KBM-7 (cell line): ENCODE measurements at places on chromosomes 2 and 18.

GRCh38 chr2:185441486-185442005 is 297.1 kb upstream of the FSIP2 start:
- no peak for DNase-seq

DNA sequence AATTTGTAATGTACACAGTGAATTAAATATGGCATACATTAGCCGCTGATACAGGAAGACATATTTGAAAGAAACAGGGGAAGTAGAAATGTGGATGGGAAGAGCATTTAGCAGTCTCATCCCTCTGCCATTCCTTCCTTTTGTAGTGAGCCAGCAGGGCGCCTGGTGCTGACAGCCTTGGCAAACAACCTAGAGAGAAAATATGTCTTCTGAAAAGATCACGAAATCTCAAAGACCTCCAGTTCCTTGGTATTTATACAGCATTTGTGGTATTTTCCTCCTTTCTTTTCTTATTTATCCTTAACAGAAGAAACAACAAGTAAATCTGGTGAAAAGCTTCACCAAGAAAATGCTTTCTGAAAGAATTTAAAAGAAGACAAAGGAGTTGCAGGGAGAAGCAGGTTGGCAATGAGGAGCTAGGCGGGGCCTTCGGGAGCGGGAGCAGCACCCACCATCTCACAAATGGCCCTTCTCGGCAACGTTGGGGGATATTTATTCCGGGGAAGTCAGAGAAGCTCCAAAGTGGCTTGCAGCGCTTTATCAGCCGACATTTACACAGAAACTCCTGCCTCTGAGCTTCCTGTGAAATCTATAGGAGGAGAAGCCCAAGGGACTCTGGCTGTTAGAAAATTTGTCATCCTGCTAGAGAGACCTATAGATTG is 406.1 kb upstream of the NRP2 start:
- DNase-seq, result no peak

DNA sequence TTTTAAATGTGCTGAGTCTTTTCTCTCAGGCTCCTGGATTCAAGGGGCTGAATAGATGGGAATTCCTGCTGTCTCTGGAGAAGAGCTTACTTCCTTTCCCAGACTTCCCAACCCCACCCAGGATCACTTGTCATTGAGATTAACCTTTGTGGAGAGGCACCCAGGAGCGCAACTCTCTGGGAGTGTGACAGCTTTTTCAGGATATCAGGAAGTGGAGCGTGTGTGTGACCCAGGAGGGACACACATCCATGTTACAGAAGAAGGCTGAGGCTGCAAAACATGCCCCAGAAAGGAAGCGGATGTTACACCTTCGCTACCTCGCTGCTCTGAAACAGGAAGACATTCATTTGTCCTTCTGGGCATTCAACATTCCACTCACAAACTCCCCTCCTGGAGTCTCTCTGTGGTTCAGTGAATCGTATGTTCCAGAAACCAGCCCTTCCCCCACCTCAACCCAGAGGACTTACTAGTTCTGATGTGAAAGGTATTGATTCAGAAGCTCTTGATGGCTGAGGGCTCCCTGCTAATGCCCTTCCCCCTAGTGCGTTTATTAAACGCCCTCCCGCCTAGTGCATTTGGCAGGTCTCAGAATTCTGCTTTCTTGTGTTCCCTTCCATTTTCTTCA is 523.9 kb downstream of the TNS1 start:
- DNase-seq, result no peak

GRCh38 chr2:171524018-171524401 is 1.7 kb downstream of the CYBRD1 start:
- DNase-seq, result no peak

GRCh38 chr2:236693531-236693930 is 123.9 kb downstream of the ACKR3 start:
- no peak for DNase-seq

- DNase-seq, result no peak
These were observed 15.2 kb downstream of the TSPYL6 start for GRCh38 chr2:54240515-54241469.

DNA sequence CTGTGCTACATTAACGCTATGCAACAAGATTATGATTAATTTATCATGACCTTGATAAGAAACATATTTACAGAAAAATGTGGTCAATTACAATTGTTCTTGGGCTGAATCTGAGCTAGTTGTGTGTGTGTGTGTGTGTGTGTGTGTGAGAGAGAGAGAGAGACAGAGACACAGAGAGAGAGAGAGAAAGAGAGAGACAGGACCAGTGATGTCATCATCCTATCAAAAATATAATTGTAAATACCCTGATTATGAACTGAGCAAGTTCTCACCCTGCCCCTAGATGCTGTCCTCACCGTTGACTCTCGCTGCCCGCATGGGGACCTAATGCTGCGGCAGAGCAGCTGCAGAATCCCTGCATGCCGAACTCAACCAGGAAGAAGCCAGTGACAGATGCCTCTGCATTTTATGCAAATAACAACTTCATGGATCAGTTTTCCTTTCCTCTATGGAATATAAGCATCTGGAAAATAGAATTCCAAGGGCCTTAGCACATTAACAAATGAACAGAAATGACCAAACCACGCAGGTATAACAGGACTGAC is 512.5 kb downstream of the PLCL1 start:
- no peak for DNase-seq

DNA sequence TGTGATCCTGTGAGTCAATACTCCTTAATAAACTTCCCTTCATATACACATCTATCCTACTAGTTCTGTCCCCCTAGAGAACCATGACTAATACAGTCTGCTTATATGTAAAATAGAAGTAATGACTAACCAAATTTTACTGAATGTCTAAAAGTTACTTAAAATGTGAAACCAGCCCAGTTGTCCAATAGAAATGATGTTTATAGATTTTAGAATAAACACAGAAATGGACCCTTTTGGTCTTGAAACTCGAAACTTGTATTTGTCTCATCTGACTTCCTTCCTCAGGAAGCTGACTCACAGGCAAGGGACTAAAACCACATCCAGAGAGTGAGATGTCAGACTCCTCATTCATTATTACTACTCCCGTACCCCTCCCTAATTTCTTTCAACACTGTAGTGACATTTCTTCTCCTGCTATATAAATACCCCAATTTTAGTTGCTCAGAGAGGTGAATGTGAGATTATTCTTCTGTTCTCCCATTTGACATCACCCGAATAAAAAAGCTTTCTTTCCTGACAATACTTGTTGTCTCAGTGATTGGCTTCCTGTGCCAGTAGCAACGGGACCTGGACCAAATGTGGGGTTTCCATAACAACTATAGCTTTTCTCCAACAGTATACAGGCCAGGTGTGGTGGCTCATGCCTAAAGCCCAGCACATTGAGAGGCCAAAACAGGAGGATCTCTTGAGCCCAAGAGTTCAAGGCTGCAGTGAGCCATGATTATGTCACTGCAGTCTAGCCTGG is 486.0 kb downstream of the ERBB4 start:
- peak; percentile 31 for DNase-seq

GRCh38 chr2:24861500-24861899 is 58.5 kb downstream of the ADCY3 start:
- no peak for DNase-seq

GRCh38 chr2:239046822-239047221 is 198.9 kb downstream of the TWIST2 start:
- no peak for DNase-seq

GRCh38 chr18:9334973-9335696 is 562 bp downstream of the TWSG1 start:
- peak; percentile 49 for DNase-seq

DNA sequence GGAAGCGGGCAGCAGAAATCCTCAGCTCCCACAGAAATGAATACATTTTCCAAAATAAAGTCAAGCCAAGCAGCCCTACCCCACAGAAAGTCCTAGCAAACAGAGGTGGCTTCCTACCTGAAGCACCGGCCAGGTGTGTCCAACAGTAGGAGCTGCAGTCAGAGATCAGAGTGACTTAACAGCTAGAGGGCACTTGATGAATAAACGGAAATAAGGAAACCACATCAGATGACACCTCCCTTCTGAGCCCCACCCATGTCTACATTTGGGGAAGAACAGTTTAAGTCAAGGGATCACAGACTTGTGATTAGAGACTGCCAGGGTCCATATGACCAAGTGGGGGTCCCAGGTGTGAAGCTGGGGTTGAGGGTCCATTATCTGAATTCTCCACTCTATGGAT is at the start of gene CXCR1:
Gene CXCR1 (minus strand): TSS at position 172 of the 400 bp plus-strand sequence. CDS start 1,751 bp downstream, outside the sequence.
- peak; percentile 56 for DNase-seq
